IPS-NIHi11 (cell line): ENCODE measurements at places on chromosomes 1 and 21.

- no peak for DNase-seq
Measured at GRCh38 chr1:109901141-109901523, 9.5 kb upstream of the CSF1 start.

- DNase-seq, result no peak
Measured at GRCh38 chr1:243620096-243620495, 229.9 kb downstream of the AKT3 start.

DNA sequence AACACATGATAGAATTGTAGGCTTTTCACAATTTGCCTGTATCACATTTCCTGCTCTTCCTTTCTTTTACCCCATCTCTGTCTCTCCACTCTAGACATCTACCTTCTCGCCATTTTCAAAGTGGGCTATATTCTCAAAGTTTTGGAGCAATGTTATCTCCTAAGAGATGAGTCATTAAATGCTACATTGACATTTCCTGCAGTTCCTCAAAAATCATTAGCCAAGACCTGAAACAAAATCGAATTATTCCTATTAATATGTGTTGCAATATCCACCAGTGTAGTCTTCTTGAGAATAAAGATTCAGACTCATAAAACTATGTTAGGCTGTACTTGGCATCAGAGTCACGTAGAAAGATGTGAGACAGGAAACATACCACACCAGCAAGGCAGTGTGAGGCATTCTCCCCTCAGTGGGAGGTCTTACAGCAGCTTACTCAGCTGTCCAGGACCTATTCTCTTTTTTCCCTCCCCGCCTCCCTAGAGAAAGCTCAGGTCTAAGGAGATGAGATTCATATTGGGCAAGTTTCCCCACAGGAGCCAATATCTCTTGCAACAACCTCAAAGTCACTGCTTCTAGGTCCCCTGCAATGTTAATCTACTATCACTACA lies 38.8 kb downstream of the FRRS1 start:
- peak; percentile 33 for DNase-seq

- DNase-seq, result no peak
Measured at GRCh38 chr1:243734308-243734695, 115.7 kb downstream of the AKT3 start.

DNA sequence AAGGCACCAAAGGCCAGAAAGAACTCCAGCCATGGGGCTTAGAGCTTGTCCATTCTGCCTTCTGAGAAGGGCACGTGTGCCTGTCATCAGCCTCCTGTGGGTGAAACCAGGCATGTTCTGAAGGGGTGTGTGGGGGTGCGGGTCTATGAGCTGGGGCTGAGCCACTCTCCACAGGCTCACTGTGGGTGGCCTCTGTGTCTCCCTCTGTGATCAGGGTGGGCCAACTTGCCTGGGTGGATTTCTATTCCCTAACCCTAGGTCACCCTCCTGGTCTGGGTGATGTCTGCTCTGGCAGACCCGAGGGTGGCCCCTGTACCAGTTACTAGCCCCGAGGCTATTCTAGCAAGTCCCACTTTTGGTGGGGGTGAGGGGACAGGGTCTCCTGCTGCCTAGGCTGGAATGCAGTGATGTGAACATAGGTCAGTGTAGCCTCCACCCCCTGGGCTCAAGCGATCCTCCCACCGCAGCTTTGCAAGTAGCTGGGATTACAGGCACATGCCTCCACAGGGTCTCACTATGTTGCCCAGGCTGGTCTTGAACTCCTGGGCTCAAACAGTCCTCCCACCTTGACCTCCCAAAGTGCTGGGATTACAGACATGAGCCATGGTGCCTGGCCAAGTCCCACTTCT lies 94.4 kb downstream of the TRIM11 start:
- DNase-seq, result no peak

DNA sequence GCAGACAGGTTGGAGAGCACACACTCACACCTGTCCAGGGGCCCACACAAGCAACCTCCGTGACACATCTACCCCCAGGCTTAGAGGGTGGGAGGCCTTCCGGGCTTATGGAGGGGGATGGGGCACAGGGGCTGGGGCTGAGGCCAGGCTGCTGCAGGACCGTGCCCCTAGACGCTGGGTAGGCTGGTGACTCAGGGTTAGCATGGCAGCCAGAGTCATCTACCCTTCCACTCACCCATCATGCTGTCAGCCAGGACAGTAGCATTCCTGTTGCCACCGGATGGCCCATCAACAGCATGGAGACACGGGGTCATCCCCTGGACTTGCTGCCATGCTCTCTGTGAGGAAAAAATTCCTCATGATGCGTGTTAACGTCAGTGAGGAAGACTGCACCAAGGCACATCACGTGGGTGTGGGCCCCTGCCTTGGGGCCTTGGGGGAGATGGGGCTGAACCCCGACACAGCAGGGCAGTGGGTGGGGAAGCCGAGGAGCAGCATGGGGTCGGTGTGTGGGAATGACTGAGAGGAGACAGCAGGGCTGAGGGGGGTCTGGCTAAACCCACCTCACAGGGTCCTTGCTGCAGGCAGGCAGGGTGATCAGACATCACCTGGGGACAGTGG lies 52.8 kb downstream of the WNT9A start:
- DNase-seq, result no peak

DNA sequence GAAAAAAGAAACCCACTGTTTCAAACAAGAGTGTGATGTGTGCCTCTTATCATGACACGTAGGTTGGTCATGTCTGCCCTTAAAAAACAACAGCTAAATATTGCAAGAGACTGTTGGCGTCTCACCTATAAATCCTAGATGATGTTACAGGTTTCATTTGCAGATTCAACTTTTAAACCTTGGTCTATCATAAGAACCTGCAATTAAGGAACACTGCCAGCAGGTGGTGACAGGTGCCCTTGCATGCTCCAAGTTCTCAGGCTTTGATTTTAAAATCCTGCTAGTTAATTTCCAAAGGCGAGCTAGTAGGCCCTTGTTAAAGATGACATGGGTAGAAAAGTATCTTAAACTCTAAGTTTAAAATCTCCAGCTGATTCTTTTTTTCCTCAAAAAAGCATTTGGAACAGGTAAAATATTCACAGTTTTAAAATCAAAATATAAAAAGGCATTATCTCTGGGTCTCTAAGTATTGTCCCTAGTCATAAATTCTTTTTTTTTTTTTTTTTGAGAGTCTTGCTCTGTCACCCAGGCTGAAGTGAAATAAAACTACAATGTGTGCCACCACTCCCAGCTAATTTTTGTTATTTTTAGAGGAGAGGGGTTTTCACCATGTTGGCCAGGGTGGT lies 39.1 kb downstream of the CLSTN1 start:
- peak; percentile 62 for DNase-seq

DNA sequence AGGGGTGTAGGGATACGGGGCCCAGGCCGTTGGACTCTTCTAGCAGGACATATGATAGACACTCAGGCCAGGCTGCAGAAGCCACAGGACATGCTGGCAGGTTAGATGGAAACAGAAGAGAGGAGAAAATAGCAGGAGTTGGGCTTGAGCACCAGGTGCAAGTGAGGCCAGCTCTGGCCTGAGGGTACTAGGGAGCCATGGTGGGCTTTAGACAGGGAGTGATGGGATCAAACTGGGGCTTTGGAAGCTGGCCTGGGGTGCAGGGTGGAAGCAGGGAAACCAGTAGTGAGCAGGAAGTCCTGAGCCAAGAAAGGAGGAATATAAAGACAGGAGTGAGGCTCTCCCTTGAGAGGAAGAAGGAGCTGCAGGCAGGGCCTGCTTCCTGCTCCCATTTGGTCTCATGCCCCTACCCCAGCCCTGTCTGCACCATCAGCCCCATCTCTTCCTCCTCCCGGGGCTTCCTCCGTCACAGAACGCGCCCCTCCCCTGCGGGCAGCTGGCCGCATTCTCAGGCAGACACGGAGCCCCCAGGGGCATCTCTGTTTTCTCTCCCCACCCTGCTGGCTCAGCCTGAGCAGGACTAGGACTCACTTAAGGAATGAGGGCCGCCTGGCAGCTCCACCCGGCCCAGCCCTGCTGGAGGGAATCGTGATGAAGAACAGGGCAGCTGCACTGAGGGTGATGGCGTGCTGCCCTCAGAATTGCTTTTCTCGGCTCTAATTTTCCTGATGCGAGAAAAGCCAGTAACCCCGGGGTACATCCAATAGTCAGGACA lies 165.5 kb upstream of the TMEM51 start:
- no peak for DNase-seq

DNA sequence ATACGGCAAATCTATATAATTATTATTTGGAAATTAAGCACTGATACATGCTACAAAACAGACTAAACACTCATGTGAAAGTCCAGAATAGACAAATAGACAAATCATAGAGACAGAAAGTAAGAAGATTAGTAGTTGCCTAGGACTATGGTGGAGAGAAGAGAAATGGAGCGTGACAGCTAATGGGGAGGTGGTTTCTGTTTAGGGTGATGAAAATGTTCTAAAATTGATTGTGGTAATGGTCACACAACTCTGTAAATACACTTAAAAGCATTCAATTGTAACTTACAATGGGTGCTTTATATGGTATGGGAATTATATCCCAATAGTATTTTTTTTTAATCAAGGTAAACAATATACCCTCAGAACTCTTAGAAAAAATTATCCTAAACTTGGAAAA lies 20.4 kb upstream of the ITLN2 start:
- DNase-seq, result no peak

DNA sequence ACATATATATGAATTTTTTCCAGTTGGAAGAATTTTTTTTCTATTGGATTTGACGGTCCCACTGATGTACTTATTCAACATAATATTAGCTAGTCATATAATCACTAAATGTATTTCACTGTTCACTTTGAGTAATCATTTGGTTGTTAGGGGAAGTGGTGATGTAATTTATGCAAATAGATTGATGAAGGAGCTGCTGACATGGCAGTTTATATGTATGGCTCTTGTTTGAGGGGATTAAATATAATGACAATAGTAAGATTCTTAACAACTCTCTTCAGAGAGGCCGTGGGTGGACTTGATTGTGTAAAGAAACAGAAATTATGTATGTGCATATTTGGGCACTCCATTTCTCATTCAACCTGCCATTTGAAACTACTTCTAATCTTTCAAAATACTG lies 653.6 kb upstream of the ADGRL4 start:
- DNase-seq, result no peak

- DNase-seq, result no peak
Measured at GRCh38 chr1:203302894-203303293, 2.4 kb upstream of the BTG2 start.

DNA sequence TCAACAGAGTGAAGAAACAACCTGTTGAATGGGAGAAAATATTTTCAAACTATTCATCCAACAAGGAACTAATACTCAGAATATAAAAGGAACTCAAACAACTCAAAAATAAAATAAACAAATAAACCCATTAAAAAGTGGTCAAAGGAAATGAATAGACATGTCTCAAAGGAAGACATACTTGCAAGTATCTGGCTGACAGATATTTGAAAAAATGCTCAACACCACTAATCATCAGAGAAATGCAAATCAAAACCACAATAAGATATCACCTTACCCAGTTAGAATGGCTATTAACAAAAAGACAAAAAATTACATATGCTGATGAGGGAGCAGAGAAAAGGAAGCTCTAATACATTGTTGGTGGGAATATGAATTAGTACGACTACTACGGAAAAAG lies 38.2 kb downstream of the TNFSF4 start:
- no peak for DNase-seq

DNA sequence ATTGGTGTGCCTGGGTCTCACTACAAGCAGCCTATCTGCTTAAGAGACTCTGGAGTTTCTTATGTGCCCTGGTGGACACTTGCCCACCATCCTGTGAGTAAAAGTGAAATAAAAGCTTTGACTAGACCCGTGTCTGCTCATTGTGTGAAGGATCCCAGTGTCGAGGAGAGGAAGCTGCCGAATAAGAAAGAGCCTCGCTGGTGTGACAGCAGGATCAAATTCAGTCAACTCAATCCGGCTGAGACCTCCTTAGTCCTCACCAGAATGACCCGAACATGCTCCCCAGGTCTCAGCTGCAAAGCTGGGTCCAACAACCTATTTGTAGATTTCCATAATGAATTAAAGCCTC lies 14.8 kb downstream of the CD2 start:
- DNase-seq, result no peak

GRCh38 chr1:119331915-119332314 lies 36.7 kb upstream of the HAO2 start:
- DNase-seq, result no peak

DNA sequence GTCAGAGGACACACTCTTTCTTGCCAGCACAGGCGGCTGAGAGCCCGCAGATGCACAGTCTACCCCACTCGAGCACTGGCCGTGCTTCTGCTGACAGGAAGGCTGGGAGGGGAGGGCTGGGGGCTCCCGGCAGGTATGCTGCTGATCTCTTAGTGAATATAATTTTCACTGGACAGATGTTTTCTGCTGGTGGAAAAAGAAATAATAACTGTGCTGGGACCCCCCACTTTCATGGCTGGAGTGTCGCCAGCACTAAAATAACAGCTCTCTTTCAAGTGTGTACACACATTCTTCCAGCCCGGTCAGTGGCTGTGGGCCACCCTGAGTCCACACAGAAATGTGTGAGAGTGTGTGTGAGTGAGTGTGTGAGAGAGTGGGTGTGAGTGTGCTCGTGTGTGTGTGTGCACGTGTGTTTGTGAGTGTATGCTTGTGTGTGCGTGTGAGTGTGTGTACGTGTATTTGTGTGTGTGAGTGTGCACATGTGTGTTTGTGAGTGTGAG lies 167.7 kb upstream of the USP24 start:
- no peak for DNase-seq

GRCh38 chr1:21623410-21623961 lies 45.7 kb downstream of the RAP1GAP start:
- no peak for DNase-seq

DNA sequence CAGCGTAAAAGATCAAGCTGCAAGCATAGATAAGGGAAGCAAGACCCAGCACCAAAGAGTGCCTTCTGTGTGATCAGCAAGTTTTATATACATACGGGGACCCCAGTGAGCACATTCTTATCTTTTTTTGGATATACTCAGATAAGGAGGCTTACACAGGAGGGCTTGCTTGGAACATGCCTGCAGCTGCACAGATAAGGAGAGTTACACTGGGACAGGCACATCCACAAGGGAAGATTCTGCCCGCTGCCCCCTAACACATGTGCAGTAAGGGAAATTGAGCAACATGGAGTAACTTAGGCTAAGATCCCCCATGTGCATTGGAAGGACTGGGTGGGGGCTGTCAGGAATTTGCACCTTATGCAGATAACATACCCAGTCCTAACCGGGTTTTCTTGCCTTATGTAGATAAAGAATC lies 1334.8 kb downstream of the MRPL39 start:
- no peak for DNase-seq

GRCh38 chr1:223374064-223374610 lies 10.2 kb upstream of the SUSD4 start:
- no peak for DNase-seq

DNA sequence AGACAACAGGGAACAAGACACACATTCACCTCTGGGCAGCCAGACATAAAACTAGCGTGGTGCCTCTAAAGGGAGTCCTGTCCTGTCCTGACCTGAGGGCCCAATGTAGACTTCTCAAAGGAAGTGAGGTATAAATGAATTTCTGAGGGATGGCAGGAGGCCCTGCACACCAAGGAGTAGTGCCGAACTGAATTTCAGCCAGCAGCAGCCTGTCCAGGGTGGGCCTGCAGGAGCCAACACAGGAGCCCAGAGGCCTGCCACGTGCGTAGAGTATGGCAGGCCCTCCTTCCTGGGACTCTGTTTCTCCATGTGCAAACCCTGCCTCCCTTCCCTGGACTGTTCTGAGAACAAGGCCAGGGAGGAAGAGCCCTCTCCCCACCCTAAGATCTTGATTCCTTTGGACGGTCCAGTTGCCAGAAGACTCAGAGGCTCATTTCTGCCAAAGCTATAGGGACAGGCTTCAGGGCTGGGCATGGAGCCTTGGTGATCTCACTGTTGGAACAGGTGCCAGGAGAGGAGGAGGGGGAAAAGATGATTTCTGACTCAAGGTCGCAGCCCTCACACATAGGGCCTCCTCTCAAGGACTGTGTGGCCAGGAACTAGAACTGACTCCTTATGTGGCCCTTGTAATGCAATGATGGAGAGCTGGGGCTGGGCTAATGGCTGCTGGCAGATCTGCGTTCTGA lies 1.8 kb upstream of the FABP3 start:
- DNase-seq, result no peak
